Urinary bladder (tissue), 4 donors: ENCODE measurements at places on chromosomes 16 and 17. TPM values are rescaled to one million over a fixed set of nuclear protein-coding genes. Genes with fewer than 3 reads are reported as not detected.

- no peak for DNase-seq
Measured at GRCh38 chr17:79184219-79184618, 109.6 kb downstream of the ENGASE start.

- DNase-seq: no peak
Measured at GRCh38 chr17:45223539-45224528, 2.1 kb downstream of the FMNL1 start.

DNA sequence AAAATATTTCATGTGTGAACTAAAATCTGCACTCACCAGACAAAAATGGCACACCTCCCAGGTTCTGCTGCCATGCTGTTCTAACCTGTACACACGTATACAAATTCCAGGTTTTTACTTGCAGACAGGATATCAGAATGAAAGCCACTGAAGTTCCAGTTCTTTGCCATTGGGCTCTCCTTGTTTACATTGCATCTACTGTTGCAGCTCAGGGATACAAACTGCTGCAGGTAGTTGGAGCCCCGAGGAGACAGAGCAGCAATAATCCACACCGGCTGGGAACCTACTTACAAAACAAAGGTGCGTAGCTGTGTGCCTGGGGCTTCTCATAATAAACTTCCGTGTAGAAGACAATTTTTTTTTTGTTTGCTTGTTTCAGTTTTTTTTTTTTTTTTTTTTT, 59.6 kb downstream of the HAPSTR1 start:
- no peak for DNase-seq

DNA sequence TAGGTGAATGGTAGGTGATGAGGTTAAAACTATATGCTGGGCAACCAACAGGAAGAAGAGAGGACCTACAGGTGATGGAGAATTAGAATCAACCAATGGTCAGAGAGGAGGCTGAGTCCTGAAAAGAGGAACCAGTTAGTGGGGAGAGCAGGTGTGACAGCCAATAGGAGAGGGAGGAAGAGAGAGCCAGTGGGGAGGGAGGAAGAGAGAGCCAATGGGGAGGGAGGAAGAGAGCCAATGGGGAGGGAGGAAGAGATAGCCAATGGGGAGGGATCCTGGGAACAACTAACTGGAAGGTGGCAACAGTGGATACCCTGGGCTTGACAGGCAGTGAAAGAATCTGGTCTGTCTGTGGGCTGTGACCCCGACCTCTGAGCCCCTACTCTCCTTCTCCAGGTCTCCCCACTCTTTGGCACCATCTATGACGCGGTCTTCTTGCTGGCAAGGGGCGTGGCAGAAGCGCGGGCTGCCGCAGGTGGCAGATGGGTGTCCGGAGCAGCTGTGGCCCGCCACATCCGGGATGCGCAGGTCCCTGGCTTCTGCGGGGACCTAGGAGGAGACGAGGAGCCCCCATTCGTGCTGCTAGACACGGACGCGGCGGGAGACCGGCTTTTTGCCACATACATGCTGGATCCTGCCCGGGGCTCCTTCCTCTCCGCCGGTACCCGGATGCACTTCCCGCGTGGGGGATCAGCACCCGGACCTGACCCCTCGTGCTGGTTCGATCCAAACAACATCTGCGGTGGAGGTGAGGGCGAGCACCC, 3.7 kb downstream of the GUCY2D start:
- no peak for DNase-seq

Gene GPS1
- 95.4 TPM for polyA plus RNA-seq
